Neural progenitor cell (in vitro differentiated cells): ENCODE measurements at places on chromosomes 7 and 10. TPM values are rescaled to one million over a fixed set of nuclear protein-coding genes. Genes with fewer than 3 reads are reported as not detected.

DNA sequence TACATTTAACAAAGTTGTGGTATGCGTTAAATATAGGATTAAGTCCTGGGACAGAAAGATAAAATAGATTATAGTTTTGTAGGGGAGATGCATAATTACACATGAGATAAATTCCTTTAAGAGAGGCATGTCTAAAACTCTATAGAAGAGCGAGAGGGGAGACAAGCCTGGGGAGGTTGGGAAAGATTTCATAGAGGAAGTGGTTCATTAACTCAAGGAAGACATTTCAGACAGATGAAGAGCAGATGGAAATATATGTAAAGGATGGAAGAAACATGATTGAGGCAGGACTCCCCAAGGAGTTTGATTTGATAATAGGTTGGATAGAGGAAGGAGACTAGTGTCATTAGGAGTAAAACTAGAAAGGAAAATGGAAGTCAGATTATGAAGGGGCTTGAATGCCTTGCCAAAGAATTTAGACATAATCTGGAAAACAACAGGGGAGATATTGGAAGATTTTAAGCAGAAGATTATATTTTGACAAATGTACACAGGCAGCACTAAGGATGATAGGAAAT, 96.1 kb downstream of the PHTF2 start:
- H3K27ac ChIP-seq = no peak overlapping the region
- no peaks in the 10 kb centered on the region for H3K36me3 ChIP-seq
- peaks cover 11% of the 10 kb centered on the region for H3K4me1 ChIP-seq
- DNase-seq = no peak
- H3K4me3 ChIP-seq = no peak overlapping the region

DNA sequence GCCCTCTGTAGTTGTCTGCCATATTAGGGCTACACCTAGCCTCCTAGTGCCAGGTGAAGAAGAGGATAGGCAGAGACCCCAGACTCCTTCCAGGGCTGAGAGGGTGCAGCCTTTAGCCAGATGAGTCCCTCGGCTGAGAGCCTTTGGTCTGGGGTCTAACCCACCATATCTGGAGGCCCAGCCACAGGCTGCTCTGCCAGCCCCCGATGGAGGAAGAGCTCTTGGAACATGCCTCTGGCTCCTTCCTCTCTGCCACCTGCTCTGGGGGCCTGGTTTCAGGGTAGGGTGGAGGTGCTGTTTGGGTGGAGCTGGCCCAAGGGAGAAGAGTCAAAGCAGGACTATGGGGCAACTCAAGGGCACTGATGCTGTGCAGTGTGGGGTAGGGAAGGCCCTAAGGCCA, 1.4 kb downstream of the LRRC18 start:
- H3K27me3 ChIP-seq = no peaks in the 10 kb centered on the region
- peaks cover 13% of the 10 kb centered on the region for H3K4me1 ChIP-seq

DNA sequence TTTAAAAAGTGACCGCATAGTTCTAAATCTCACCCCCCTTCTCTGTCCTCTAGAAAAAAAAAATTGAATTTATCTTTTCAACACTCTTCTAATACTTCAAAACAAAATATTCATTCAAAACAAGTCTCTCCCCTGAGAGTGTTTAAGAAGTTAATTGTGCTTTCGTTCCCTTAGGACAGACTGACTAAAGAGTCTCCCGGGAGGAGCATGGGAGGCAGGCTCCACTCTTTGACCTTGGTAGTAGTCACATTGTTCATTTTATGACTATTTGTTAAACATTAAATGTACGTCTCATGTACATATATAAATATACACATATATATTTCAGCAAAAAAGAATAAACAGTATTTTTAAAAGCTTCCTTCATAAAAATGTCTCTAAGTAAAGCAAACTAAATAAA, 35.3 kb upstream of the SPOCK2 start:
- H3K36me3 ChIP-seq = no peaks in the 10 kb centered on the region
- peaks cover 7% of the 10 kb centered on the region for H3K4me1 ChIP-seq
- no peaks in the 10 kb centered on the region for H3K27me3 ChIP-seq
- DNase-seq = no peak
- H3K27ac ChIP-seq = no peak overlapping the region

DNA sequence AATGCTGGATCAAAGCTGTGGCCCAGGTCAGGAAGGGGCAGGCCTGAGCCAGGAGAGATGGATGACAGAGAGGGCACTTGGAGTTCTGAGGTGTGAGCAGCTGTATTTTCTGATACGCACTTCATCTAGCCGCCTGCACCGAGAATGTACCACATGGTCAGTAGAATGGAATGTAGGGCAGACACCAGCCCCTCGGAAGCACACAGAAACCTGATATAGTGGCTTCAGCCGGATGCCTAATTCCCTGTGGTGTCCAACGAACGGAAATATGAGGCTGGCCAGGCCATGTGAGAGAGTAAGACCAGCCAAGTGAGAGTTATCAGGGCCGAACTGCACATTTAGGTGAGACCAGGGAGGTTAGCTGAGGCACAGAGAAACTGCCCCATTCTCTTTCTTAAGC, 46.7 kb upstream of the PLCE1 start:
- no peaks in the 10 kb centered on the region for H3K36me3 ChIP-seq
- no peaks in the 10 kb centered on the region for H3K4me1 ChIP-seq
- H3K4me3 ChIP-seq = no peak overlapping the region
- H3K27ac ChIP-seq = no peak overlapping the region

GRCh38 chr7:17832820-17833355, 107.4 kb downstream of the SNX13 start:
- no peak overlapping the region for H3K4me3 ChIP-seq
- DNase-seq = no peak
- H3K4me1 ChIP-seq = no peaks in the 10 kb centered on the region
- H3K36me3 ChIP-seq = peaks cover 3% of the 10 kb centered on the region

DNA sequence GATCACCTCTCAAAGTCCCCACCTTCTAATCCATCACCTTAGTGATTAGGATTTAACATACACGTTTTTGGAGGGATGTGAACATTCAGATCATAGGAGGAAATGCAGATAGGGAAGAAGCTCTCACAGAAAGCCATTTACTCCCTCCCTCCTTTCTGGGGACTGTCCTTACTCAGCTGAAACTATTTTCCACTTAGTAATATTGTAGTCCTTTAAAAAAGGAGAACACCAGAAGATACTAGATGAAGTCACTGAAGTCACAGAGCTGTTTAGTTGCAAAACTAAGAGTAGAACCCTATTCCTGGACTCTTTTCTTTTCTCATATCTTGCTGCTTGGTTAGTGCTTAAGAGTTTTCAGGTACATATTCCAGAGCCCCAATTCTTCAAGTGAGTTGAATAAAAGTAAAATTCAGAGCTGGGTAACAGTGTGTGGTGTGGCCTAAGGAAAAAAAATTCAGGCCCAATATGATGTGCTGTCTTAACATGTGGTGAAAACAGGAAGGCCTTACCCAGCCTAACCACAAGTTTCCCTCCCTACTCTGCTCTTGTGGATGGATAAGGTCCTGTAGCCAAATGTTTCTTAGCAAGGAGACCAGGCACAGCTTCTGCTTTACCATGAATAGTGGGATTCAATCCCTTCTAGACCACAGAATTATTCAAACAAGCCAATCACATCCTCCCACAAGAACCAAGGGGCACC, 135.7 kb downstream of the INHBA start:
- no peak for DNase-seq
- peaks cover 24% of the 10 kb centered on the region for H3K27me3 ChIP-seq
- H3K36me3 ChIP-seq = no peaks in the 10 kb centered on the region

GRCh38 chr7:26515314-26515842, 223.7 kb downstream of the SNX10 start:
- peaks cover 4% of the 10 kb centered on the region for H3K4me1 ChIP-seq
- no peaks in the 10 kb centered on the region for H3K36me3 ChIP-seq
- DNase-seq = no peak
- no peak overlapping the region for H3K4me3 ChIP-seq

- no peaks in the 10 kb centered on the region for H3K4me1 ChIP-seq
- H3K36me3 ChIP-seq = no peaks in the 10 kb centered on the region
- H3K4me3 ChIP-seq = no peak overlapping the region
- H3K27ac ChIP-seq = no peak overlapping the region
- no peaks in the 10 kb centered on the region for H3K27me3 ChIP-seq
Observed at GRCh38 chr7:108605559-108606201, 36.0 kb downstream of the DNAJB9 start.

DNA sequence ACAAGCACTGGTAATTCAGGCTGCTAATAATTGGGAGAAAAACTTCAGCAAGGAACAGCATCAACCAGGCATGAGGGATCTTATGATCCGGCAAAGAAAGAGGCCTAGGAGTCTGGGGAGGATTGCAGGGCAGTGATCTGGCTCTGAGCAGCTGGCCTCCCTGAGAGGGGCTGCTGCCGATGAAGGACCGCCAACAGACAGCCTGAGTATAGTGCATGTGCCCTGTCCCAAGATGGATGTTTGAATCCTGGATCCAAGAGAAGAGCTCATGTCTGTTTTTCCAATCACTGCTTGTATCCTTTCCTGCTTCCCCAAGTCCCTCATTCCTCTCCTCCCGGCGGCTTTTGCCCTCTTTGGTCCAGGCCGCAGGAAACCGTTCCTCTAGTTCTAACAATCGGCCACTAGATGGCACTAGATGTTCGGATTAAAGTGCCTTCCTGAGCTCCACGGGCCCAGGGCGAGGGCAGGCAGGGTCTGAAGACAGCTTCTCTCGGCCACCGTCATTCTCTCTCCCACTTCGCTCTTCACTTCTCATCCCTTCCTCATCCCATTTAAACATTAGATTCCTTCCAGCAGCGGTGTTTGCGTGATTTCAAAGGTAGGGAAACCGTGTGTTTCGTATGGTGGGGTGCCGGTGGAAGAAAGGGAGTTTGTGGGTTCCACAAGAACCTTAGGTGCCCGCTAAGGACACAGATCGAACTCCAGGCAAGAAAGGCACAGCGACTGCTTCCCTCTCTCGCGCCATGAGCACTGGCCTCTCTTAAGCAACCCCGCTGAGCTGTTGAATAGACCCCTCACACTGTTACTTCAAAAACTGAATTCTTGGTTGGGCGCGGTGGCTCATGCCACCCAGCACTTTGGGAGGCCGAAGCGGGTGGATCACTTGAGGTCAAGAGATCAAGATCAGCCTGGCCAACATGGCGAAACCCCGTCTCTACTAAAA, 82.4 kb downstream of the ADCYAP1R1 start:
- H3K27me3 ChIP-seq = no peaks in the 10 kb centered on the region
- H3K36me3 ChIP-seq = no peaks in the 10 kb centered on the region
- no peak overlapping the region for H3K4me3 ChIP-seq
- peak; percentile 93 for DNase-seq

GRCh38 chr7:4434306-4434705, 247.8 kb upstream of the FOXK1 start:
- no peak for DNase-seq

- H3K27me3 ChIP-seq = no peaks in the 10 kb centered on the region
- no peaks in the 10 kb centered on the region for H3K36me3 ChIP-seq
- H3K4me3 ChIP-seq = no peak overlapping the region
- no peak for DNase-seq
- no peak overlapping the region for H3K27ac ChIP-seq
Observed at GRCh38 chr7:45601816-45602540, 27.8 kb downstream of the ADCY1 start.

MYO1G gene
- total RNA-seq = 0.03 TPM in 1 of 2 replicates, not detected in the other

FEZF1 gene
- 330 and 467 TPM in 2 replicates for total RNA-seq

HECW1 gene
- total RNA-seq = 0.11 and 0.28 TPM in 2 replicates

MACC1 gene
- total RNA-seq = 5.7 and 7.2 TPM in 2 replicates
